ENCODE measurements at places on chromosomes 6 and 20. TPM values are rescaled to one million over a fixed set of nuclear protein-coding genes. Genes with fewer than 3 reads are reported as not detected.

The BMP7 gene
- total RNA-seq = 1.2 TPM

The TPD52L1 gene
- 24.5 TPM for total RNA-seq

DNA sequence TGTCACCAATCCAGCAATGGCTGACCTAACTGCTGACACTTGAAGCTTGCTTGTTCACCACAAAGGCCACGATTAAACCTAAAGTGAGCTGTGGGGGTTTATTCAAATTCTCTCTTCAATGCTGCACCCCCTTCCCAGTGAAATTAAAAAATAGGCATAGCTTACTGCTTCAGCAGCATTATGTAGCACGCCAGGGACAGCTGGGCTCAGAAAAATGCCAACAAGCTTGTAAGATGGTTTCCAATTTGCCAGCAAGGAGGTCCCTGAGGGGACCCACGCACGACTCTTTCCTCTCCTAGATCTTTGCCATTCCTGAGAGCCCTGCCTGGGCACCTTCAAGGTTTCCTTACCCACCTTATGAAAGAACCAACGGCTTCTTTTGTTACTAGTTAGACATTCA, 113.5 kb upstream of the CDH4 start:
- DNase-seq = no peak

- DNase-seq = no peak
These were observed 318.2 kb upstream of the POU3F2 start for GRCh38 chr6:98516206-98516605.

DNA sequence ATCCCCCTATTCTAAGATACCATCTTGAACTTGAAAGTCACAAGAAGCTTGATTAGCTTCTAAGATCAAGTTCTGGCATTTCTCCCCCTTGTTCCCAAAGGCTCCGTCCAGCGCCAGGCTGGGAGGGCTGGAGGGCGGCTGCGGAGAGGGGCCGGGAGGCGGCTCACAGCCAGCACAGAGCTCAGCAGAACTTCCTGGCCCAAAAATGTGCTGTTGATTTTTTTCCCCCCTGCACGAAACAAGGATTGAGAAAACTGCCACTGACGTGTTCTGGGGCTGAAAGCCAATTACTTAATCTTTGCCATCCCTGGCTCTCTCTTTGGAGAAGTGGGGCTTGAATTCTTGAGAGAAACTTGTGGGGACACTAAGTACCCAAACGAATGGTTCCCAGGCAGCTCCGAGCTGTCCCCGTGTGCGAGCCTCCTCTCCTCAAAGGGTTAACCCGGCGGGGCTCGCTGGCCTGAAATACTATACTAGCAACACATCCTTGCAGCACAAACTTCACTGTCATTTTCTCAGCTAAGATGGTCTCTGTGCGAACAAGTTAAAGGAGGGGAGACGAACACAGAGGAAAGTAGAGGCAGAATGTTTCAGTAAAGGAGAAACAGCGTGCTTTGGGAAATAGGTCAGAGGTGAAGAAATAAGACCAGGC, 452 bp downstream of the TRAF3IP2 start:
- peak; percentile 82 for DNase-seq
